Tibial nerve (tissue), 4 donors: ENCODE measurements at places on chromosomes 7 and 10. TPM values are rescaled to one million over a fixed set of nuclear protein-coding genes. Genes with fewer than 3 reads are reported as not detected.

The PAPOLB gene
- total RNA-seq = 2.4 TPM

The TEX47 gene
- not detected for total RNA-seq

- DNase-seq = no peak
These were observed 83.1 kb downstream of the LHPP start for GRCh38 chr10:124544711-124545110.

- no peak for DNase-seq
These were observed 195.4 kb downstream of the COBL start for GRCh38 chr7:51121036-51121790.

DNA sequence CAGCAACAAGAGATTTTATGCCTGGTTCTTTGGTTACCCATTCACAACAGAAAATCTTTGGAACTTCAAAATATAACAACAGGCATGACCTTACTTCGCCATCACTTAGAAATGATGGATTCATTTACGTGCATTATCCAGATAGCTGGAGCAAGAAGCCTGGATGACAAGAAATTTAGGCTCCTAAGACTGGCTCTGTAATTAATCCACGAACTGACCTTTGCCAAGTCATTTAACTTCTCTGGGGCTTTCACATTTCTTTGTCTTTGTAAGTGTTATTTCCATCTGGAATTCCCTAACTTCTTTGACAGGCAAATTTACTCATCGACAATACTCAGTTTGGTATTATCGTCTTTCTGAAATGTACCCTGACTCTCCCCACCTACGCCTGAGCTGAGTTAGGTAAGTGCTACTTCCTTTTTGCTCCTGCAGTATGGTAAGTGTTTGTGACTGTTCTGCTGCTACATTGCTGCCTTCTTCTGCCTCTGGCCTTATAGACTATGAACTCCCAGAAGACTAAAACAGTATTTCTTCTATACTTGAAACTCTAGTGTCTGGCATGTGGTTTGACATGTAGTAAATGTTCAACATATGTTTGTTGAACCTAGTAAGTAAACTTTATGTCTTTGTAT is 5.5 kb upstream of the MDFIC start:
- DNase-seq = no peak

DNA sequence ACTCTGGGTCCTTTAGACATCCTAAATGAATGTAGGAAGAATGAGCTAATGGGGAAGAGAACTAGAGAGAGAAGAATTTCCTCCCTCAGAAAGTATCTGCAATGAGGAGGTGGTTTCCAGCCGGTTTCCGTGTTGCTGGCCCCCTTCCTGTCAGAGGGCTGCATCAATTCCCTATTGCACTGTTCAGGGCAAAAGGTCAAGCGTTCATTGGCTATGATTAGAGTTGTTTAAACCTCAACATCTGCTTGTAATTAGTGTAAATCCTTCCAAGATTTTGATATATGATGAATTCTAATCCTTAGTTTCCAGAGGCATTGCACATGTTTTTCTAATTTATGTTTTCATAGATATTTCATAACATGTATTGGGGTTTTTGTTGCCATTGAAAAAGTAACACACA is 107.3 kb upstream of the SGCE start:
- DNase-seq = no peak

- DNase-seq = no peak
These were observed 4.5 kb downstream of the ZNF511 start for GRCh38 chr10:133313192-133313591.
